ENCODE measurements at places on chromosomes 11 and 22. TPM values are rescaled to one million over a fixed set of nuclear protein-coding genes. Genes with fewer than 3 reads are reported as not detected.
A peak's percentile ranks its signal among the peaks of the same experiment; 100 is the strongest.

The SYCE3 gene
- total RNA-seq, result not detected

The SCO2 gene
- total RNA-seq, result 2.3 TPM

The TEAD1 gene
- total RNA-seq, result 79.9 TPM

The CLTCL1 gene
- total RNA-seq, result 311 TPM

The SEC14L2 gene
- total RNA-seq, result 5.1 TPM

The OR5B2 gene
- total RNA-seq, result not detected

The MS4A4E gene
- total RNA-seq, result not detected

The ACCSL gene
- total RNA-seq, result not detected

DNA sequence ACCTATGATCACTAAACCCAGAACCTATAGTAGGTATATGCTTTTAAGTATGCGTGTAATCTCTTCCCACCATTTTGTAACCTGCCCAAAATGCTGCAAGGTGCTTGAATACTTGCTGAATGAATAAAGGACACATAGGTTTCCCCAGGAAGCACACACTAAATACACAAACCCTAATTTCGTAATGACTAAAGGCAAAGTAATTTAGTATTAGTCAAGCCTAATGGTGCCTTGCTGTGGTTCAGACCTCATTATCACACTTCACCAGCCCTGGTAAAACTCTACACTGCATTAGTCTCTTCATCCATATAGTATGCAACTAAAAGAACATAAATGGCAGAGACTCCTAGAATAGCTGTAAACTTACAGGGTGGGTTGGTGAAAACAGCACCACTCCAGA, 289.0 kb upstream of the PITPNB start:
- H3K36me3 ChIP-seq, result no peaks in the 10 kb centered on the region
- H3K4me1 ChIP-seq, result no peaks in the 10 kb centered on the region
- no peaks in the 10 kb centered on the region for H3K27me3 ChIP-seq
- no peak overlapping the region for H3K4me3 ChIP-seq

GRCh38 chr22:50314455-50315288, 7.2 kb upstream of the PLXNB2 start:
- H3K4me3 ChIP-seq, result no peak overlapping the region
- no peaks in the 10 kb centered on the region for H3K36me3 ChIP-seq
- DNase-seq, result no peak

DNA sequence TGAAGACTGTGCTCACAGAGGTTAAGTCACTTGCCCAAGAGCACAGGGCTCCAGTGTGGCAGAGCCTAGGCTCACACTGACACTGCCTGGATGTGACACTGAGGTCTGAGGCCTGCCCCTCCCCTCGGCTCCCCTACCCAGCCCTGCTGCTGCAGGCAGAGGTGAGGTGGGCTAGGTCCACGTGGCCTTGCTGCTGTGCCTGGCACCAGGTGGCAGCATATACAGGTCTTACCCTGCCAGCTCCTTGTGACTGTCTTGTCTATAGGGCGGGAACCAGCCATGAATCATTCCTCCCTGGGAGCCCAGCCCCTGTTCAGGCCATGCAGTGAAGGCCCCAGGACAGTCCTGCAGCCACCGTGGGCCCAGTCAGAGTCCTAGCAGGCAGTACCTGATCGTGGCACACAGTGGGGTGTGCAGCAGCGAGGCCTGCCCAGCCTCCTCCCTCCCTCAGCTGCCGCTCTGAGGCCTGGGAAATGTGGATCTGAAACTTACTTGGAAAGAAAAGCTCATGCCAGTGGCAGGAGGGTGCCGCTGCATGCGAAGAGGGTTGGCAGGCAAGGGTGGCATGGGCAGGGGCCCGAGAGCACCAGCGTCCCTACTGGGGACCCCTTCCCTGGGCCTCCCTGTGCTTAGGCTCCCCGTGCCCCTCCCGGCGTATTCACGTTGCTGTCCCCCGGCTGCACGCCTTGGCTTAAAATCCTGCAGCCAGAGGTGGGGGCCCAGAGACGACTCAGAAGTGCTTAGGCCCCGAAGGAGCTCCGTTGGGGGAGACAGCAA, 1.2 kb upstream of the CERK start:
- H3K36me3 ChIP-seq, result no peaks in the 10 kb centered on the region
- peak overlapping the region; percentile 94 for H3K27ac ChIP-seq
- peak overlapping the region; percentile 73 for H3K4me3 ChIP-seq
- H3K27me3 ChIP-seq, result no peaks in the 10 kb centered on the region
- peak; percentile 79 for DNase-seq

- H3K36me3 ChIP-seq, result no peaks in the 10 kb centered on the region
- no peak for DNase-seq
Observed at GRCh38 chr11:128207861-128208321, 379.5 kb downstream of the ETS1 start.

GRCh38 chr11:69374110-69374945, 80.4 kb downstream of the MYEOV start:
- H3K27me3 ChIP-seq, result peaks cover 7% of the 10 kb centered on the region
- H3K27ac ChIP-seq, result no peak overlapping the region
- no peaks in the 10 kb centered on the region for H3K36me3 ChIP-seq

DNA sequence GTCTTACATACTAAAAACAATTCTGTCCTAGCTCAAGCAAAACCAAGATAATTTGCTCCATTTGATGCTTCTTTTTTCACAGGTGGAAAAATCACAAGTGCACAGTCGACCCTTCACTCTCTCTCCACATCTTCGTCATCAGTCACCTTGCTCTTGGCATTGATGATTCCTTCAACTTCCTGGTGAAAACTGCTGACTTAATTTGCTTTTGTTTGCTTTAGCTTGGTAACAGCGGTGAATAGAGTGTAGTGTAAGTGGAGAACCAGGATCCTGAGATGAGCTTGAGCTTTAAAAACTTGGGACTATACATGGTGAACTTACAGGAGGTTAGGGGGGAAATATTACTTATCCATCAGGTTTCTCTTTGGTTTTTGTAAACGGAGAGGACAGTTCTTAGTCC, 331.1 kb upstream of the ARHGAP42 start:
- DNase-seq, result no peak
- no peaks in the 10 kb centered on the region for H3K36me3 ChIP-seq
- no peak overlapping the region for H3K27ac ChIP-seq
- H3K27me3 ChIP-seq, result no peaks in the 10 kb centered on the region
- H3K4me1 ChIP-seq, result no peaks in the 10 kb centered on the region
- H3K4me3 ChIP-seq, result no peak overlapping the region

DNA sequence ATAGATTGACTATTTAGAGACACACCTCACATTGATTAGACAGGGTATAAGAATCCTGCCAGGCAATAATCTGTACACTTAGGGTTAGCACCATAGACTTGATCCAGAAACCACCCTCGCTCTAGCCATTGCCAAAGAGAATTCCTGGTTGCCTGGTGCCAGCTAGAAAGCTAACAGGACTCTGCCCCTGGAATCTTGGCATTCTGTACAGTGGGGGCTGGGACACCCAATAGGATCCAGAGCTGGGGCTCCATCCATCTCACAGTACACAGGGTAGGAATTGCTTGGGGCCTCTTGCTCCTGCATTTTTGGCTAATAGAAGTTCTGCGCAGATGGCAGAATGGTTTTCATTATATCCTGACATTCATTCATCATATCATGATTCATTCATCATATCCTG, 3.0 kb upstream of the APLNR start:
- H3K4me3 ChIP-seq, result no peak overlapping the region
- no peaks in the 10 kb centered on the region for H3K36me3 ChIP-seq
- no peak for DNase-seq
- H3K27ac ChIP-seq, result no peak overlapping the region

GRCh38 chr11:45150301-45150700, 3.9 kb downstream of the PRDM11 start:
- H3K27ac ChIP-seq, result no peak overlapping the region
- DNase-seq, result no peak
- H3K4me3 ChIP-seq, result no peak overlapping the region
- peaks cover 16% of the 10 kb centered on the region for H3K4me1 ChIP-seq
- no peaks in the 10 kb centered on the region for H3K36me3 ChIP-seq

DNA sequence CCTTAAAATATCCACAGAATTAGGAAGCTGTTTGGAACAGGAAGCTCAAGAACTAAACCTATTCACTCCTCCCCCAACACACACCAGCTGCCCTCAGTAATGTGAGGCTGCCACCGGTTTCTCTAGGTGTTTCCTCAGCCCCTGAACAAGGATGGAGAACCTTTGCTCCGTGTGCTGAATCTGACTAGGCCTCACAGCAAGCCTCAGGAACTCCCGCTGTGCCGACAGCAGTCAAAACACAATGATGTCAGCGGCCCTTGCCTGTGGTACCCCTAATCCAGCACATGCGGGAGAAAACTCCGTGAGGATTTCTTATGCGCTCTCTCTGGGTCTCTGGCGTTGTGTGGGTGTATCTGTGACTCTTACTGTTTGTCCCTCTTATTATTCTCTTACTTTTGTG, 153.3 kb downstream of the EFCAB6 start:
- H3K4me3 ChIP-seq, result no peak overlapping the region
- H3K27me3 ChIP-seq, result no peaks in the 10 kb centered on the region
- DNase-seq, result no peak
- H3K4me1 ChIP-seq, result no peaks in the 10 kb centered on the region
- no peaks in the 10 kb centered on the region for H3K36me3 ChIP-seq

- no peak overlapping the region for H3K4me3 ChIP-seq
- no peaks in the 10 kb centered on the region for H3K36me3 ChIP-seq
- H3K4me1 ChIP-seq, result no peaks in the 10 kb centered on the region
- H3K27me3 ChIP-seq, result no peaks in the 10 kb centered on the region
Observed at GRCh38 chr22:50218153-50218995, 17.6 kb downstream of the SELENOO start.

GRCh38 chr11:112534208-112534607, 273.5 kb upstream of the PLET1 start:
- H3K36me3 ChIP-seq, result no peaks in the 10 kb centered on the region
- DNase-seq, result no peak
- no peaks in the 10 kb centered on the region for H3K4me1 ChIP-seq
- no peak overlapping the region for H3K27ac ChIP-seq
- H3K4me3 ChIP-seq, result no peak overlapping the region
- no peaks in the 10 kb centered on the region for H3K27me3 ChIP-seq

DNA sequence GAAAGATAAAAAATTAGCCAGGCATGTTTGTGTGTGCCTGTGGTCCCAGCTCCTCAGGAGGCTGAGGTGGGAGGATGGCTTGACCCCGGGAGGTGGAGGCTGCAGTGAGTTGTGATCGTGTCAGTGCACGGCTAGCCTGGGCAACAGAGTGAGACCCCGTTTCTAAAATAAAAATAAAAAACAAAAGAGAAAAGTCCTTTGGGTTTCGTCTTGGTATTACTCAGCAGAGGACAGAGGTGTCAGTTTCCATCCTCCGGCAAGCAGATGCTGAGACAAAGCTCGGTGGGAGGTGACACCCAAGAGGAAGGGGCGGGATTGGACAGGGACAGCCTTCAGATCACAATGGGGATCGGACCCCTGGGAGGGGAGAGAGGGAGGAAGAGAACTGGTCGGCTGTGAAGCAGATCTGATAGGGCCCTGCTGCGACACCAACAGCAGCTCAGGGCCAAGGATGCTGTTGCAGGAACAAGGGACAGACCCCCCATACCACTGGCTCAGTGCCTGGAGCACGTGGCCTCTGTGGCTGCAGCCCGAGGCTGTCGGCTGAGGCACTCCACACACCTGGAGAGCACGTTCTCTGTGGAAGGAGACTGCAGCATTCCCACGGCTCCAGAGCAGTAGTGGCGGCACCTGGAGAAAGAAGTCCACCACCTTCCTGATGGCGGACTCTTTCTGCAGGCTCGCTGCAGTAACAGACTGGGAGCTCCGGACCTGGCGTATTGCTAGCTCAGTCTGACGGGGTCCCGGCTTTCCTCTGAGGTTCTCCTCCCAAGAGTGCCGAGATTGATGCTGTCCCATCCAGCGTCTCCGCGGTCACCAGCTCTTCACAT, 5.2 kb upstream of the BID start:
- no peak overlapping the region for H3K4me3 ChIP-seq
- no peaks in the 10 kb centered on the region for H3K27me3 ChIP-seq
- H3K36me3 ChIP-seq, result no peaks in the 10 kb centered on the region
- no peak overlapping the region for H3K27ac ChIP-seq
- H3K4me1 ChIP-seq, result no peaks in the 10 kb centered on the region
- DNase-seq, result no peak

DNA sequence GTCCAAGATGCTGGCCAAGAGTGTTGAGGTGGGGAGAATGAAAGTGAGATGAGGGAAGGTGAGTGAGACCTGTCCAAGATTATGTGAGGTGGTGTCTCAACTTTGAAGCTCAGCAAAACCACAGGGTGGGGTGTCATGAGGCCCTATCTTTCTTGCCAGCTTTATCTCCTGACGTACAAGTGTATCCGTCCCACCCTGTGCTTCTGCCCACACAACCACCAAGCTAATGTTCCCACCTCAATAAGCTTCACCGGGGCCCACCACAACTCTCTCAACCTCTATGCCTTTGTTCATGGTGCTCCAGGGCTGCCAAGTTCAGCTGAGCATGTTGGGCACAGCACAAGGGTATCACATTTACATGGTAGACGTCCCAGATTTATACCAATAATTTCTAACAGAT, 7.1 kb upstream of the TPST2 start:
- no peaks in the 10 kb centered on the region for H3K27me3 ChIP-seq
- no peaks in the 10 kb centered on the region for H3K4me1 ChIP-seq

DNA sequence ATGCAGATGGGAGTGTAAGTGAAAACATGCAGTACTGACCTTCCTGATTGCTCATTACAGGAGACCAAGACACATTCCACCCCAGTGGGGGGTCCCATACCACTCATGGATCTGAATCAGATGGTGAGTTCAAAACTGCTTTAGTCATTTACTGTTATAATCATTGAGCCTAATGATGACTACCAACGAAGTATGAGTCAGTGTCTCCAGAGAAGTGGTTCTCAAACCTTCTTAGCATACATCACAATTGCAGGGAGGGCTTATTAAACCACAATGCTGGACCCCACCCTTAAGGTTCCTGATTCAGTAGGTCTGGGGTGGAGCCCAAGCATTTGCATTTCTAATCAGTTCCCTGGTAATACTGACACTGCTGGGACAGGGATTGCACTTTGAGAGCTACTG, 75.8 kb downstream of the CD44 start:
- no peak overlapping the region for H3K4me3 ChIP-seq
- H3K27ac ChIP-seq, result no peak overlapping the region
- no peaks in the 10 kb centered on the region for H3K27me3 ChIP-seq

GRCh38 chr11:44964526-44965209, 14.0 kb upstream of the TP53I11 start:
- no peaks in the 10 kb centered on the region for H3K27me3 ChIP-seq
- H3K4me3 ChIP-seq, result no peak overlapping the region
- H3K4me1 ChIP-seq, result no peaks in the 10 kb centered on the region
- no peaks in the 10 kb centered on the region for H3K36me3 ChIP-seq
- no peak overlapping the region for H3K27ac ChIP-seq

GRCh38 chr11:62295504-62295903, 3.4 kb downstream of the SCGB1D4 start:
- H3K27ac ChIP-seq, result no peak overlapping the region
- DNase-seq, result no peak
- H3K27me3 ChIP-seq, result peaks cover 3% of the 10 kb centered on the region
- H3K4me3 ChIP-seq, result no peak overlapping the region

- DNase-seq, result no peak
- no peaks in the 10 kb centered on the region for H3K27me3 ChIP-seq
- H3K4me3 ChIP-seq, result no peak overlapping the region
- H3K4me1 ChIP-seq, result no peaks in the 10 kb centered on the region
Observed at GRCh38 chr11:22006901-22007300, 186.0 kb upstream of the ANO5 start.

GRCh38 chr22:39240831-39241793, 3.7 kb downstream of the PDGFB start:
- H3K36me3 ChIP-seq, result no peaks in the 10 kb centered on the region
- DNase-seq, result peak; percentile 57

Data from gastrocnemius medialis (tissue), 4 donors.